ENCODE measurements at places on chromosomes 6 and 20.

GRCh38 chr20:24136659-24137246 is 148.2 kb upstream of the GGTLC1 start:
- DNase-seq: no peak

DNA sequence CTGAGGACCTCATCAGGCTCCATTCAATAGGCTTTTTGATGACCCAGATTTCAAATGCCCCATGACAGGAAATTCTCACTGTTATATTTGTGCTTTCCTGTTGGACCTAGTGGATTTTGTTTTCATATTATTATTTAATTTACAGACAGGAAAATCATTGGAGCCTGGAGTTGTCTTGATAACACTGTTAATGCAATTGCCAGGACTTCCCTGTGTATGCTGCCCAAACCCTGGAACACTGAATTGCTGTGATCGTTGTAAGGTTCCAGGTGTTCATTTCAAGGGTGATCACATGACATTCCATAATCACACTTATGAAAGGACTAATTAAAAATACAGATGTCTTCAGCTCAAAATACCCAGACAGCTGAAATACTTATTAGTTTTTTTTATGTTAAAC is 783.2 kb downstream of the DHX35 start:
- DNase-seq: no peak

DNA sequence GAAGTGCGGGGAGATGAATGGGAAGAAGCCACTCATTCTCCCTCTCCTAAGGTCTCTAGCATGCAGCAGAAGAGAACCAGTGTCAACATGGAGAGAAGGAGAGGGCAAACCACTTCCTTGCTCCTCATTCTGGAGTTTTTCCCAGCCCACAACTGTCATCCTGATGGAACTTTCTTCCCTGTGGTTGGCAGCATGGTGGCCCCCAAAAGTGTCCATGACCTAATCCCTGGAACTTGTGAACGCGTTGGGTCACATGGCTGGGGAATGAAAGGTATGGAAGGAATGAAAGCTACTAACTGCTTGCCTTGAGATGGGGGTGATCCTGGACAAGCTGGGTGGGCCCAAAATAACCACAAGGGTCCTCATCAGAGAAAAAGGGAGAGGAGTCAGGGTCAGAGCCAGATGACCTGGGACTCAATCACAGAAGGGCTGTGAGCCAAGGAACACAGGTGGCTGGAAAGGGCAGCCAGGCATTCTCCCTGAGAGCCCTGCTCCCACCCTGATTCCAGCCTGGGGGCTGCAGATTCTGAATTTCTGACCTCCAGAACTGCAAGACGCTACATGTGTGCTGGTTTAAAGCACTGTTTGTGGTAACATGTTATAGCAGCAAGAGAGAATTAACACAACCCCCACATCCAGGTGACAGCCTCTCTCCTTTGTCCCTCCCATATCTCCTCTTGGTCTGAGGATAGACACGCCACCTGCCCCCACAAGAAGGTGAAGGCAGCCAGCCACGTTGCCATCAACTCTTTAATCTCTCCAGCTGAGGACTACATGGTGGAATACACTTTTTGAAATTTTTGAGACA is 63.2 kb downstream of the PYGB start:
- DNase-seq: peak; percentile 39

DNA sequence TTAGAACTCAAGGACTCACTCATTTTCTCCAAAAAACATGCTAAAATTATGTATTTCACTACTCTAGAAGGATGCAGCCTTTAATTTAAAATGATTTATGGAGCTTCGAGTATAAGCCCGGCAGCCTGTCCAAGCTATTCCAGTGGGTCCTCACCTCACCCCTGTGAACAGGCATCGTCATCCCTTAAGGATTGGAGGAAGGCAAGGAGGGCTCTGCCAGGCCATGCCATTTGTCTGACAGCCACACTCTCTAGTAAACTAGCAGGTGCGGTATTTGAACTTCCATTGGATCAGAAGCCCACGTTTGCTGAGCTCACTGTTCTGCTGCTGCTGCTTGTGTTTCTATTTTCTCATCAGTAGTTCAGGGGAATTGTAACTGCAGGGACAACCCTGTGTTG is 39.8 kb upstream of the NAA20 start:
- DNase-seq: peak; percentile 65

DNA sequence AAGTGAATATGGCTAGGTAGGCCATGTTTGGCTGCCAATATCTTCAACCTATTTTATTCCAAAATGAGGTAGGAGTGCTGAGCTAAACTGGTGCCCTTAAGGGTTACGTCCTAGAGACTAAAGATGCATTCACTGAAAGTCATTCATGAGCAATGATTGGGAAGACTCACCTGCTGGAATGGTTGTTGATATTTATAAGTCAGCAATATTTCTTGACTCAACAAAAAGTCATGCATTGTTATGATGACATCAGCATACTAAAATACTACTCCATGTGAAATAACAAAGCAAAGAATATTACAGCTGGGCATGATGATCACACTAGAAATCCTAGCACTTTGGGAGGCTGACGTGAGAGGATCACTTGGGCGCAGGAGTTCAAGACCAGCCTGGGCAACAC is 17.6 kb upstream of the NUP153 start:
- DNase-seq: no peak

DNA sequence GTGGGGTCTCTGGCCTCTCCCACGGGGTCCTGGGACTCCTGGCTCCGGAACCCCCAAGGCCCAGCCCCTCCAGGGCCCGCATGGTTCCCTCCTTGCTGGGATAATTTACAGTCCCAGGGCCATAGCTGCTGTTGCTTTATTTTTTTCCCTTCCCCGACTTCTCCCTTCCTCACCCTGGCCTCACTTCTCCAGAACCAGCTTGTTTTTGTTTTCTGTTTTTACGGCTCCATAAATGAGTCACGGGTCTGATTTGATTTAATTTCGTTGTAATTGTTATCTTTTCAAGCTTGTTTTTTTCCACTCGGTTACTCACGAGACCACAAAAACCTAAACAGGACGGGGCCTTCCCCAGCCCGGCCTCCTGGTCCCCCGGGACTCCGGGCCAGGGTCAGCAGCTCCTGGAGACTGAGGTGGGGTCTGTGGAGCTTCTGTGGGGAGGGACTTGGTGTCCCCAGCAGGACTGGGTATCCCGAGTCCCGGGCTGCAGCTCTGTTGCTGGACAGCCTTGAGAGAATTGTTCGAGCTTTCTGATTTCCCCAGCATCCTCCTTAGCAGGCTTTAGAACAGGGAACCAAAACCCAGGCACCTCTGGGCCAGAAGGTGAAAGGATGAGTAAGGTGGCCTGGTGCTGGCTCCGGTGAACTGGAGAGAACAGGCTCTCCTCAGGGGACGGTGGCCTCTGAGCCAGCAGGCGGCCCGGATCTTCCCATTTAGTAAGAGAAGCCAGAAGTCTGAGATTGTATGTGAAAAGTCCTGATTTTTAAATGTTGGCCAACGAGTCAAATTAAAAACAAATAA is 94.9 kb downstream of the CEBPB start:
- DNase-seq: no peak

GRCh38 chr20:49030954-49031619 is 15.0 kb upstream of the CSE1L start:
- DNase-seq: no peak

DNA sequence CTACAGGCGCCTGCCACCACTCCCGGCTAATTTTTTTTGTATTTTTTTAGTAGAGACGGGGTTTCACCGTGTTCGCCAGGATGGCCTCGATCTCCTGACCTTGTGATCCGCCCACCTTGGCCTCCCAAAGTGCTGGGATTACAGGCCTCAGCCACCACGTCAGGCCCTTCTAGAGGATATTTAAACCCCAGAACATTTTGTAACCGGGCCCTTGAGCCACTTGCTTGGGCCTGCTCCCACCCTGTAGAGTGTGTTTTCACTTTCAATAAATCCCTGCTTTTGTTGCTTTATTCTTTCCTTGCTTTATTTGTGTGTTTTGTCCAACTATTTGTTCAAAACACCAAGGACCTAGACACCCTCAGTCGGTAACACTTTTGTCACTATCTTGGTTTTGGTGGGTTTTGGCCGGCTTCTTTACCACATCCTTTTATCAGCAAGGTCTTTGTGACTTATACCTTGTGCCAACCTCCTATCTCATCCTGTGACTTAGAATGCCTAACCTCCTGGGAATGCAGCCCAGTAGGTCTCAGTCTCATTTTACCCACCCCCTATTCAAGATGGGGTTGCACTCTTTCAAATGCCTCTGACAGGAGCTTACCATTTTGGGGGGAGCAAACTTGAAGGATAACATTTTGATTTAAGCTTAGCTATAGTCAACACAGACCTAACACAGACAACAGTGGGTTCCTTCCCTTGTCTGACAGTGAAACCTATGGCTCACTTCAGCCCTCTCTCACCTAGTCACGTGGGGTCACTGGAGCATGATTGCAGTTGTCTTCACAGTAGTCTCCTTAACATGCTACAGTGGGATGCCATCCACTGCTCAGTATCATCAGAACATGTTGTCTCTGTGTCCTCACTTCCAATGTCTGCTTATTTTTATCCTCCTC is 27.9 kb upstream of the KIF6 start:
- no peak for DNase-seq

DNA sequence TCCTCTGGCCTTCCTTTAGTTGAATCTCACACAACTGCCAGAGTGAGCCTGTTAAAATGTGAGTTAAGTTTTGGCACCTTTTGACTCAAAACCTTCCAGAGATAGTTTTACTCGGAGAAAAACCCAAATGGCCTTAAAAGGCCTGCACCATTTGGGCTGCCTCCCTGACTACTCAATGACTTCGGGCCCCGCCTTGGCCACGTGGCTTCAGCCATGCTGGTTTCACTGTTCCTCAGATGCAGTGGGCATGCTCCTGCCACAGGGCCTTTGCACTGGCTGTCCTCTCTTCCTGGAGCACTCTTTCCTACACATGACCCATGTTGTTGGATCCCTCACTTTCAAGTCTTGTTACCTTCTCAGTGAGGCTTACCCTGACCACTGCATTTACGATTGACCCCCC is 18.3 kb downstream of the VEGFA start:
- no peak for DNase-seq

- DNase-seq: no peak
Observed at GRCh38 chr6:104527761-104528415, 331.8 kb downstream of the HACE1 start.

GRCh38 chr6:127586372-127586771 is 9.4 kb downstream of the C6orf58 start:
- no peak for DNase-seq

- no peak for DNase-seq
Observed at GRCh38 chr6:28977341-28978132, 27.6 kb downstream of the ZNF311 start.

GRCh38 chr6:19034986-19035385 is 647.8 kb downstream of the RNF144B start:
- no peak for DNase-seq

GRCh38 chr6:76719449-76719848 is 647.0 kb upstream of the IMPG1 start:
- DNase-seq: no peak

- no peak for DNase-seq
Observed at GRCh38 chr6:163352011-163352685, 62.4 kb upstream of the QKI start.

- DNase-seq: no peak
Observed at GRCh38 chr6:33249732-33250630, 21.7 kb downstream of the VPS52 start.

DNA sequence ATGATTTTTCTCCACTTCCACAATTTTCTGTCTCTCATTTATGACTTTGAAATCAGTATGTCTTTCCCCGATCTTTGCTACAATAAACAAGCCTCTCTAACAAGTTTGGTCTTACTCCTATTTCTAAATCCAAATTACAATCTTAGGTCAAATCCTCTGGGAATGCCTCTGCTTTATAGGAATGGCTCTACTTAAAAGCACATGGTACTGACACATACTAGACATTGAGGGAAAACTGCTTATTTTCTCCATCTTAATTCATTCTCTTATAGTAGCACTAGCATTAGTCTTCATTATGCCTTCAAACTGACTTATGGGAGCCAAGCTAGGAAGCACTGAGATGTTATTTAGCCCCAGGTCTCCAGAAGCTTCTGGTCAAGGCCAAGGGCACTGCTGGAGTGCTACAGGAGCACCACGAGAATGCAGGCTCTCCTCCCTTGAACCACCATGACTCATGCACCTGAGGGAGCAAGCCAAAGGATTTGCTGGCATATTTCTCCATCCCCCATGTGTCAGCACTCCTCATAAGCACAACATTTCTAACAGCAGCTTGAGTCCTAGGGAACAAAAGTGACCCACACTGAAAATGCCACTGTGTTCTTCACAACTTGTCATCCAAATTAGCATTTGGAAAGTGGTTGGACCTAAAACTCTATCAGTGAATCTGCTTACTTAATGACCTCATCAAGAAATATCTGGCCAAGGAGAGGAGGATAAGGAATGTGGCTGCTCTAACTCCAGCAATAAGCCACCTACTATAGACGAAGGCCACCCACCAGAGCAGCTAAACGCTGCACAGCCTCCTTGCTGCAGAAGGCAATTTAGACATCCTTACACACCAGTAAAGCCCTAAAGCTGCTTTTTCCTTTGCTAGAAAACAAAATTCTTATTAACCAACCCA is 156.8 kb upstream of the KCNQ5 start:
- DNase-seq: no peak

DNA sequence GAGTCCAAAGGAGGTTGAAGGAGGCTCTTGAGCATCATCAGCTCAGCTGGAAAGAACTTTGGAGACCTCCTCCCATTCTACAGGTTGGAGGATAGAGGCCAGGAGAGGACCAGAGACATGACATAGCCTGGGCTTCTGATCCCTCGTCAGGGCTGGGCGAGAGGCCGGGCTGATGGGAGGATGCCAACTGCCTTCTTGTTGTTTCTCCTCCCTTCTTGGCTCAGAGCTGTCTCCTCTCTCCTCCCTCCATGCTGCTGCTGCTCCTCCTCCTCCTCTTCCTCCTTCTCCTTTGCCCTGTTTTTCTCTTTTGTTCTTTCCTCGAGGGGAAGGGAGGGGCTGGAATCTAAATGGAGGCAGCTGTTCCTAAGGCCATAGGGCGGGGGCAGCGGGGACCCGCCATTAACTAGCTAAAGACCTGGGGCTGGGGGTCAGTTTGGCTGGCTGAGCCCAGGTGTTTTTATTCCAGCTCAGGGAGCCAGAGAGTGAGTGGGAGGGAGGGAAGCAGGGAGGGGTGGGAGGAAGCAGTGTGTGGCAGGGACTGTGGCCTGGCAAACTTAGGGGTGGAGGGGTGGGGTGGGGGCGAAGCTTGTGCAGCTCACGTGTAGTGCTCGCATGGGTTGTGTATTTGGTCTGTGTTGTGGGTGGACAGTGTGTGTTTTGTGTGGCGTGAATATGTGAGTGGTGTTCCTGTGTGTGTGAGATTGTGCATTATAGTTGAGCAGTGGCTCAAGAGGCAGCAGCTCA is 84.8 kb downstream of the CD40 start:
- DNase-seq: no peak

Measured in SW 1271 (cell line).